ENCODE measurements at places on chromosomes 7 and 10.

DNA sequence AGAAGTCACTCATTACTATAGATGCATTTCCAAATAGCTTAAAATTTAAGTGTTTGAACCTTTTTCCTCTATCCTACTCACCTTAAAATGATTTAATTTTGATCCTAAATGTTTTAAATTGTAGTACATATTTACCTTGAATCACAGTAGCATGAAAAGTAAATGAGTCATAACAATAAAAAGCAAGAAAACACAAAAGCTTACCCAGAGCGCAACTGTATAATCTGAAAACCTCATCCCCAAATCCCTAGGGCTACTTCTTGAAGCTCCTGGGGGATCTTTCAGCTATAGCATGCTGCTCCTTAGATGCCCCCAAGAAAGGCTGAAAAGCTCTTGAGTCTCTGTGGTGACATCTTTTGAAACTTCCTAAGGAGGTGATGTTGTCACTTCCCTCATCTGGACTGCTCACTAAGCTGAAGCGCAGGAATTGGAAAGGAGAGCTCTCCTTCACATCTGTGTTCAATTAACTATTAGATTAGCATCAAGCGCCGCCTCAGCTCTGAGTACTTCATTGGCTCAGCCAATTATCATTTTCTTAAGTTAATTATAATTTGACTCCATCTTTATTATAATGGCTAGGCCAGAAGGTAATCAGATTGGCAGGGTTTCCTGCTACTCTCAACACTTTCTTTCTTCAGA, 60.2 kb downstream of the SEMA3E start:
- no peak overlapping the region for H3K27ac ChIP-seq
- no peaks in the 10 kb centered on the region for H3K36me3 ChIP-seq
- no peak for DNase-seq
- H3K4me3 ChIP-seq, result no peak overlapping the region
- no peaks in the 10 kb centered on the region for H3K4me1 ChIP-seq

DNA sequence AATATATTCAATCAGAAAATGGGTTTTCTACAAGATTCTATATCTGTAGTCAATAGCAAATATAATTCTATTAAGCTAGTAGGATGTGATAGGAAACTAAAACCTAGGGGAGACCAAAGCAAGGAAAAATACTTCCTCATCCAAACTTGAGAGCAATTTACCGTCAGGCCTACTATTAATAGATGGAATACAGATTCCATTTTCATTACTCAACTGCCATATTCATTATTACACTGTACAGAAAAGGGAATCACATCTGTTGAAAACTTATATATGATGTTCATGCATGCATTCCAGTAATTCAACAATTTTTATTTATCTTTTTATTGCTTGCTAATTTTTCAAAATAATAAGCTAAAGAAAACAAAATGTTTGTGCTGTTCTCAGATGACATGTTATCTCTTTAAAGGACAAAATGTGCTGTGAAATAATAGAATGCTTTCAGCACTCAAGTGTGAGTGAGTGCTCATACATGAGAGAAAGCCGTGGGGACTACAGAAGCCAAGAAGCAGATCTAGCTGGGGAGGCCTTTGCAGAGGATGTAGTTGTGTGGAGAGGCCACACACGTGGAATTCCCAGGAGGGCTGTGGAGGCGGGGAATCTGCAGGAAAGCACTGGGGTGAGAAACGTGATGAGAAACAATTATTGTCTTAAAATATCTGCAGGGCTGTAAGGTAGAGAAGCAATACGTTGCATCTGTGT, 110.0 kb downstream of the EGFR start:
- H3K4me3 ChIP-seq, result no peak overlapping the region
- no peak overlapping the region for H3K27ac ChIP-seq
- H3K36me3 ChIP-seq, result no peaks in the 10 kb centered on the region

DNA sequence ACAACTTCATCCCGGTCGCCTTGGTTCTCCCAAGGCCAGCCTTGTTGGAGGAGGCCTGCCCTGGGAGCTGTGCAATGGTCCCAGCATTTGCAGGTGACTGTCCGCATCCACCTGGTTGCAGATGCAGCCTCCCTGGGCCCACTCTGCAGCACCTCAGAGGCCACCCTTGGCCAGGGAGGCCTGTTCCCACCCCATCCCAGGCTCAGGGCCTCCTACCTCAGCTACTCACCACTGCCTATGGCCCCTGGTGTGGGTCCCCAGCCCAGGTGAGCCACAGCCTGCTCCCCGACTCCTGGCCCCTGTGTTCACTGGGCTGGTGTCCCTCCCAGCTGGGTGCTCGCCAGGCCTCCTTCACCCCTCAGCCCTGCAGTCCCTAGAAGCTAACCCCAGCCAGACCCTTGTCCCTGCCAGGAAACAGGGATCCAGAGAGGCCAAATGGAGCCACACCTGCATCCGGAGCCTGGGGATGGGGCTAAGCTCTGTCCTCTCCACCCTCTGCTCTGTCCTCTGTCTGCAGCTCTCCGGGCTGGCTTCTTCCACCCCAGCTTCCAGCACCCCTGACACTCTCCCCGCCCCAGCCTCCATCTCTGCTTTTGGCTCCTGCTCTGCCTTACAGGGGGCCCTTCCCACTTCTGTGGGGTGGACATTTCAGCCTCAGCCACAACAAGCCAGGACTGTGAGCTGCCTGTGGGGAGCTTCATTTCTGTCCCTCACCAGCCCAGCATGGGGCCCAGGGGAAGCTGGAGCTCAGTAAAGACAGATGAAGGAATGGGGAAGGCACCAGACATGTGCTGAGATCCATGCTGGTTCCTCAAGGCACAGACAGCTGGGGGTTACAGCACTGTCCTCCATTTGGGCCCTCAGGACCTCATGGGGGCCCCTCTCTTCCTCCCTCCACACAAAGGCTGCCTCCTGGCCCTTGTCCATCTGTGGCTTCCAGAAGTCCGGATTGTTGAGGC, 35.6 kb upstream of the ANTXRL start:
- H3K27me3 ChIP-seq, result no peaks in the 10 kb centered on the region
- no peak overlapping the region for H3K27ac ChIP-seq

GRCh38 chr7:70830060-70830395, 301.9 kb upstream of the GALNT17 start:
- H3K27ac ChIP-seq, result no peak overlapping the region
- H3K4me3 ChIP-seq, result no peak overlapping the region
- H3K36me3 ChIP-seq, result no peaks in the 10 kb centered on the region

DNA sequence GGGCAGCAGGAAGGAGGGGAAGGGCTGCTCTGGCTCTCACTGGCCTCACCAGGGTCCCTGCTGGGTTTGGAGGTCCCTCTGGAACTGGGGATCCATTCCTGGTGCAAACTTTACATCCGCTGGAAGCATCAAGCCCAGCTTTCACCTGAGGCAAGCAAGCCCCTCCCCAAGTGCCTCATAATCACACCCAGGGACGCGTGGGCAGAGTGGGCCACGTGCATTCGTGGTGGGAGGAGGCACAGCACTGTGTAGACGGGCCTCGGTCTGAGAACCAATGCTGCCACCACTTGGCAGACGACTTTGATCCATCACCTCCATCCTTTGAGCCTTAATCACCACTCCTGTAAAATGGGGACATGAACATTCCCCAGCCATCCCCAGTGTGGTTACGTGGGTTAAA, 74.1 kb downstream of the VWA2 start:
- no peaks in the 10 kb centered on the region for H3K27me3 ChIP-seq
- H3K36me3 ChIP-seq, result no peaks in the 10 kb centered on the region
- H3K4me3 ChIP-seq, result no peak overlapping the region
- no peaks in the 10 kb centered on the region for H3K4me1 ChIP-seq

DNA sequence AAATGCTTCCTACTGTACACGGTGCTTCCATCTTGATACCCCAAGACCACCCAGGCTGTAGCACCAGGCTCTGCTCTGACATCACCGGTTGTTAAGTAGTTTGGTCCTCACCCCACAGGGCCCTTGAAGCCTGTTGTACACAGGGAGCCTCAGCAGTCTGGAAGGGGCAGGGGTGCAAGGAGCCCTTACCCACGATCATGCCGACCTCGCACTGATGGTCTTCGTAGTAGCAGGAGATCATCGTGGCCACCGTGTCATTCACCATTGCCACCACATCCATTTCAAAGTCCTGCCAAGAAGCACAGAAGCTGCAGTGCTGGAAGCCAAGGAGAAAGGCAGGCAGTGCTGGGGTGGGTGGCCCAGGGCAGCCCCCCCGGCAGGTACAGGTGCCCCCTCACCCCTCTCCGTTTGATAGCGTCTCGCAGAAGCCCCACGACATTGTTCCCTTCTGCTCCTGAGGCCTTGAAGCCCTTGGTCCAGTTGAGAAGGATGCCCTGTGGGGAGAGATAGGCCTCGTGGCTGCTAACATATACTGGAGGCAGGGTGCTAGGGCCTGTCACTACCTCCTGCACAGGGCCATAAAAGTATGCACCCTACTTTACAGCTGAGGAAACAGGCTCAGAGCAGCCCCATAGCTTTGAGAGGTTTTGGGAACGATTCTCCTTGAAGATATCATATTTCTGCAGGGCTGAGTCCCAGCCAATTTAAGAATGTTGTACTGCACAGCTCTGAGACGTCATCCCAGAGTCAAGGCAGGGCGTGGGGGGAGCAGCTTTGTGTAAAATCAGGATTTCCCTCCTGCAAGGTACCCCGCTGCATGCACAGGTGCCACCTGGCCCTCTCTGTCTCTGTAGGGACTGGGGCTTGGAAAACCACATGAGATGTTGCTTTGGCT, 8.7 kb upstream of the MYL7 start:
- peaks cover 3% of the 10 kb centered on the region for H3K27me3 ChIP-seq
- H3K4me1 ChIP-seq, result peaks cover 6% of the 10 kb centered on the region
- H3K4me3 ChIP-seq, result no peak overlapping the region
- DNase-seq, result no peak
- H3K36me3 ChIP-seq, result no peaks in the 10 kb centered on the region
- no peak overlapping the region for H3K27ac ChIP-seq

- H3K4me3 ChIP-seq, result no peak overlapping the region
- H3K4me1 ChIP-seq, result peaks cover 28% of the 10 kb centered on the region
- no peak overlapping the region for H3K27ac ChIP-seq
These were observed 3.1 kb upstream of the GOT1 start for GRCh38 chr10:99433378-99434020.

GRCh38 chr10:2202401-2202800, 465.1 kb upstream of the ADARB2 start:
- H3K36me3 ChIP-seq, result no peaks in the 10 kb centered on the region
- H3K27me3 ChIP-seq, result peaks cover 5% of the 10 kb centered on the region
- no peak overlapping the region for H3K27ac ChIP-seq

DNA sequence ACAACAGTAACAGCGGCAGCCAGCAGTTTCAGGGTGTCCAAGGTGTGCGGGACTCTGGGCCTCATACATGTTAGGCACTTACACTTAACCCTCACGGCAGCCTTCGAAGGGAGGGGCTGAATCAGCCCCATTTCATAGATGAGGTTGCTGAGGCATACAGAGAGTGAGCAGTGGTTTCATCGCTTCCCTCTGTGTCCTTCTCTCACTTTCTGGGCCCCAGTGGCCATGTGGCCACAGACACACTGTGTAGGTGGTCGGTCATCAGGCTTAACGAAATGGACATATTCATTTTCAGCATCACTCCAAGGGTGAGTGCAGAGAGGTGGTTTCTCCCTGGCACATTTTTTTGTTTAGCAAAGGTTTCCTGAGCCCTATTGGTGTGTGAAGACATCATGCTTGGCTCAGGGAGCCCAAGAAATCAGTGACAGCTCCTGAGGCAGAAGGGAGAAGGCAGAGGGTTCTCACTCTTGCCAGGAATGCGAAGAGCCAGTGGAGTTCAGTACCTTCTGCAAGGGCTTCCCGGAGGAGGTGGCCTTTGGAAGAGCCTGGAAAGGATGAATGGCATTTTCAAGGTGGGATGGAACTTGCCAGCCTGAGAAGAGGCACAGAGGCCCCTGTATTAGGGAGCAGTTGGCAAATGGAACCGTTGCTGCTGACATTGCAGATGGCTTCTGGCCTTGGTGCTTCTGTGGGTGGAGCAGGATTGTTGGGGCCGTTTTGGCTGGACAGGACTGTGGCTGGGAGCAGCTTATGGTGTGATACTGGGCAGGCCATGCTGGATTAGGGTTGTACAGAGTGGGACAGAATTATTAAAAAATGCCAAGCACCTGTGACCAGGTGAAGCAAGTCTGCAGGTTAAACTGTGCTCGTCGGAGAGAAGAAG, 61.7 kb upstream of the PPIF start:
- H3K36me3 ChIP-seq, result peaks cover 34% of the 10 kb centered on the region
- peaks cover 41% of the 10 kb centered on the region for H3K4me1 ChIP-seq
- DNase-seq, result peak; percentile 77
- H3K27me3 ChIP-seq, result no peaks in the 10 kb centered on the region
- peak overlapping the region; percentile 11 for H3K4me3 ChIP-seq
- H3K27ac ChIP-seq, result peak overlapping the region; percentile 85

- DNase-seq, result no peak
- H3K27me3 ChIP-seq, result no peaks in the 10 kb centered on the region
- no peaks in the 10 kb centered on the region for H3K36me3 ChIP-seq
- H3K27ac ChIP-seq, result no peak overlapping the region
- no peaks in the 10 kb centered on the region for H3K4me1 ChIP-seq
These were observed 189.6 kb downstream of the ADAM12 start for GRCh38 chr10:126198681-126199080.

Measured in activated CD4-positive, alpha-beta T cell treated with anti-CD3 and anti-CD28 coated beads for 36 hours (primary cell).